Activated CD4-positive, alpha-beta T cell treated with anti-CD3 and anti-CD28 coated beads, Interleukin-2, amount 50 U/mL, for 4 hours (primary cell): ENCODE measurements at places on chromosomes 2 and 18.

GRCh38 chr2:120465012-120465700, 119.2 kb downstream of the INHBB start:
- no peak for DNase-seq

- no peak for DNase-seq
Observed at GRCh38 chr2:73852020-73852419, 23.3 kb downstream of the STAMBP start.

DNA sequence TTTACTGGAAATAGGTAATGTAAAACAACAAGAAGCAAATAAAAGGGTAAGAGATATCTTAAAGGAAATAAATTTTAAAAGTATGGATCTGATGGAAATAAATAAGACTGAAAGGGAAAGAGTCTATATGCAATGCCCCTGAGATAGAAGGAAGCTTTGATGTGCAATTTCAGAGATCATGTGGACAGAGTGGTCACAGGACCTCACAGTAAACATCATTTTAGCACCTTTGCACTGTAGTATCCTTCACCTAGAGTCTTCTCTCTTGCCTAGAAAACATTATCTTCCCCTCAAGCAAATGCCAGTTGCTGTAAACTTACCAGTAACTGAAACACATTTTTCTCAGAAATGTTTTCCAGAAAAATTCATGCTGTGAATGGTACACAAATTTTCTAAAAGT, 1621.3 kb upstream of the TMEFF2 start:
- DNase-seq, result no peak

GRCh38 chr2:173803449-173803848, 161.7 kb downstream of the SP3 start:
- DNase-seq, result no peak

DNA sequence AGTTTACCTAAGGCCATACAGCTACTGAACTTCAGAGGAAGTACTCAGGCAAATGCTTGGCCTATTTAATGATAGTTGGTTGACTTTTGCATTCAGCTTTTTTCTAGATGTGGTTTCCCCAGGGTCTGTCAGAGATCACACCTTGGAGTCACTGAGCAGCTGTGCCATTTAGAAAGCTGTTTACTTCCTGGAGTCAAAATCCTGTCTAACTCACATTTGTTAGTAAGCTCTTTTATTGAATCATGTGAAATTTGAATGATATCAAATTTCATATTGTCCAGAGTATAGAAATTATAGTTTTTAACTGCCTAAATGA, 7.6 kb upstream of the TRIB2 start:
- peak; percentile 28 for DNase-seq

- DNase-seq, result no peak
Observed at GRCh38 chr2:25366629-25367028, 24.9 kb upstream of the DNMT3A start.

DNA sequence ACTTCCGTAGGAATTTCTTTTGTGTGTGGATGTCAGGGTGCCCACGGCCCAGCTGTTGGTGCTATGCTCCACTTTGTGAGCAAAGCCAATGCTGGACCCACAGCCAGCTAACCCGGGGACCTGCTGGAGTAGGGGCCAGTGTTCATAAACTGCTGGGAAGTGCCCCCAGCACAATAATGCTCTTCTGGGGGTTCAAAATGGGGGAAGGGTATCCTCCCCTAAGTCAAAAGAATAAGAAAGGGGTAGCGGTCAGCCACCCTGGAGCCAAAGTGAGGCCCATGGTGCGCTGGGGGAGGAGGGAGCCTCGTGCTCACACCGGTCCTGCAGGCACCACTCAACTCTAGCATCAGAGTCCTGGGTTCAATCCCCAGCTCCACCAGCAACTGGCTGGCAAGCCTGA, 115.8 kb upstream of the NPAS2 start:
- DNase-seq, result no peak

DNA sequence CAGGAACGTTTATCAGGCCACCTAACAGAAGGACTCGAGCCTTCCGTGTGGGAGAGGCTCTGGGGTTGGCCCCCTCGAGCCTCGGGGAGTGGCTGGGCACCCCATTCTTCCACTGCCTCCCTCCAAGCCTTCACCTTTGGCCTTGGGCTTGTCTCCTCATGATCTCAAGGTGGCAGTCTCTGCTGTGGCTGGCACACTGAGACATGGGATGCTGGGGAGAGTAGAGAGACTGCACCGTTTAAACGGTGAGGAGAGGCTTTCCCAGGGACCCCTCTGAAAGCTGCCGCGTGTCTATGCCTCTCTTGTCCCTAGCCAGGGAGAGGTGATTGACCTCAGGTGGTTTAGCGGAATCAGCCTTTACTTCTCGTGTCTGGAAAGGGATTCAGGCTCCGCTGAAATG, 71.0 kb downstream of the DCDC2C start:
- no peak for DNase-seq

DNA sequence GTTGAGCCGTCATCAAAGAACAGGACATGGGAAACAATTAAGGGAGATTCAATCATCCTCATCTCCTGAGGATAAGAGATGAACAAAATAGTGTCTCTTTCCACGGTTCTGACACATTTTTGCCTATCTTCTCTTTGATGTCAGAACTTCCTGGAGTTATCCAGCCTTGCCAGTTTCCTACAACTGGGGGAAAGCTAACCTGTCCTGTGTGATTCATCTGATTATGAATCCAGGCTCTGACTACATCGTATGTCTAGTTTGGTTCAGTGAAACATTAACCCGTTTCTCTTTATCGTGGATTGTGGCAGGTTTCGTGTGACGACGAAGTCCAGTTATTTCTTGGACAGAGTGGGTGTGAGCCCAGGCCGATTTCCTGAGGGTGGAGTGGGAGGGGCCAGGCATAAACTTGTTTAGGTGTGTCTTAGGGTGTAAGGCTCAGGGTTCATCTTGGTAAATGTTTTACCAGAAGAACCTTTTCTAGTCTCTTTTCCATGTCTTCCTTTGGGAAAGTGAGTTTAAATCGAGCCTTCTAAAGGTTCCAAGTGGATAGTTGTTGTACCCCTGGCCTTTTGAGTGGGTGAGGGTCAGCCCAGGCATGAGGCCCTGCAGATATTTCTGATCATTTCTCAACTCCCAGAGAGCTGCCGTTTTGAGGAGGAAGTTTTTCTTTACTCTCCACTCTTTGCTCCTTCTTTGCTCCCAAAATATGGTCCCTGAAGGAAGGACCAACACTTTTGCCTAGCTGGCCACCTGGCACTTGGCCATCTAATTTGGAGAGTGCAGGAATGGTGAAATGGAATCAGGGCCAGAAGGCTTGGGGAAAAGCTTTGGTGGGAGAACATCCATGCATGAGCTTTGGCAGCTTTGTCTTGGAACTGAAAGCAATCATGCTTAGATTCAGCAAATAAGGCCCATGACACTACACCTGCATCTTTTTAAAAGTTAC, 50.4 kb upstream of the FZD5 start:
- no peak for DNase-seq

GRCh38 chr2:203327582-203327900, 653 bp upstream of the ABI2 start:
- DNase-seq, result no peak

- DNase-seq, result no peak
Observed at GRCh38 chr18:70454704-70455322, 166.0 kb downstream of the SOCS6 start.

DNA sequence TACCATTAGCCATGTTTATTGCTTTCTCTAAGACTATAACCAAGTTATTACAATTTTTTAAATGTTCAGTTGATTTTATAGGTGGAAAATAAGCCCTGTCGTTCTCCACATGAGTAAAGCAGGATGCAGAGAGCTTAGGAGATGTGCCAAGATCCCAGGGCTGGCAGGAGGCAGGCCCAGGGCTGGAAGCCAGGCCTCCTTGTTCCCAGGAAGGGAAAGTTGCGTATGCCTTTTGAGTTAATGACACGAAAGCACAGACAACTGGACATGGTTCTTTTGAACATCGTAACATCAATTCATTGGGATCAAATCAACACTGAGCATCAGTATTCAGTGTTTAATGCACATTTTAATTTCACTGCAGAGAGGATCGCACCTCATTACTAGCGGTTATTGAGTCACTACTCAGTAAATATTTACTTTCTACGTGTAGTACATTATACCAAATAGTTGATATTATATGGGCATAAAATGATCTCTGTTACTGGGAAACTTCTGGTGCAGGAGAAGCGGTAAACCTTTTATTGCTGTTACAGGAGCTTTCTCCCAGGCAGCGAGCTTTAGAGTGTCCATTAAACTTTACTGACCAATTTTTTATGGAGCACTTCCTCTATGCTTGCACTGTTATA, 60.0 kb downstream of the RNF144A start:
- DNase-seq, result no peak

DNA sequence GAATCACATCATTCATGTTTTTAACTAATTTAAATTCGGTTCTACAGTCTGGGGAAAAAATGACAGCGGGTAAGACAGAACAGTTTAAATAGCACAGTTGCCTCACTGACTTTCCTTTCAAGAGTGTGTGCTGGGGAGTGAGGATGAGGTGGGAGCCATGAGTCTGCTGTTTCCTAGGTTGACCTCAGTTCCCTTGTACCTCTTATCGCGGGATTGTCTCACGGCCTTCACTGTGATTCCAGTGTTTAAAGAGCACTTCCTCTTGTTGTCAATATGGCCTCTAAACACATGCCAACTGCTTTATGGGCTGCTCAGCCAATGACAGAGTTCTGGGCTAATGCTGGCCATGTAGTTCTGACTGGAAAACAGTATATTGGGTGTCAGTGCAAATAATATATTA, 41.6 kb upstream of the ALMS1 start:
- no peak for DNase-seq

- DNase-seq, result no peak
Observed at GRCh38 chr2:83596592-83597282, 862.3 kb downstream of the SUCLG1 start.

- DNase-seq, result no peak
Observed at GRCh38 chr18:23883277-23883790, 131.2 kb upstream of the TTC39C start.

DNA sequence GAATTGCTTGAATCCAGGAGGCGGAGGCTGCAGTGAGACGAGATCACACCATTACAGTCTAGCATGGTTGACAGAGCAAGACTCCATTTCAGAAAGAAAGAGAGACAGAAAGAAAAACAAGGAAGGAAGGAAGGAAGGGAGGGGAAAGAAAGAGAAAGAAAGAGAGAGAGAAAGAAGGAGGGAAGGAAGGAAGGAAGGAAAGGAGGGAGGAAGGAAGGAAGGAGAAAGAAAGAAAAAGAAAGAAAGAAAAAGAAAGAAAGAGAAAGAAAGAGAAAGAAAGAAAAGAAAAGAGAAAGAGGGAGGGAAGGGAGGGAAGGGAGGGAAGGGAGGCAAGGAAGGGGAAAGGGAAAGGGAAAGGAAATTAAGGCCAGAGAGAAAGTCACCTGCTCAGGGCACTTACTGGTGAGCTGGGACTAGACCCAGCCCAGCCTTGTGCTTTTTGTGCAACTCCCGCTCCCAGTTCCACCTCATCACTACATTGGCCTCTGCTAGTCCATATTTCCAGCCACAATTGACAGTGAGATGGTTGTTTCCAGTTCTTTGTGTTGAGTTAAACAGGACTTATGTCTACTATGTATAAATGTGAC, 35.7 kb downstream of the MOGAT1 start:
- no peak for DNase-seq

- DNase-seq, result no peak
Observed at GRCh38 chr2:34523958-34524514, 924.9 kb upstream of the FAM98A start.

- no peak for DNase-seq
Observed at GRCh38 chr2:222686086-222686750, 14.8 kb downstream of the MOGAT1 start.

- DNase-seq, result no peak
Observed at GRCh38 chr2:221914334-221914880, 342.3 kb upstream of the EPHA4 start.

DNA sequence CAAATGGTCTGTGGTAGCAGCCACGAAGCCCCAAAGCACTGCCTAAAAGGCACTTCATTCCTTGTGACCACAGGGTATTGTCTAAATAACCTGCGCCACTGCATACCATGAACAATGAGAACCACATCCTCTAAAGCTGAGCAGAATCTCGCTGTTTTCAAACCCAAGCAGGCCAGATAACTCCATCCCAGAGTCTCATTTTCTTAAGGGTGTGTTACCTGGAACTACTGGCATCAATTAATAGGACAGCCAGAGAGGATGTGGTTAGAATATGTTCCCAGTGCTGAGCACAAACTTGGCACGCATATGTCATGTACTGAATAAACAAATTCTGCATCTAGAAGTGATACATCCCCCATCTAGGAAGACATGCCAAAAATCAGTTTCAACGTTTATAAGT, 13.0 kb downstream of the VPS4B start:
- DNase-seq, result no peak

DNA sequence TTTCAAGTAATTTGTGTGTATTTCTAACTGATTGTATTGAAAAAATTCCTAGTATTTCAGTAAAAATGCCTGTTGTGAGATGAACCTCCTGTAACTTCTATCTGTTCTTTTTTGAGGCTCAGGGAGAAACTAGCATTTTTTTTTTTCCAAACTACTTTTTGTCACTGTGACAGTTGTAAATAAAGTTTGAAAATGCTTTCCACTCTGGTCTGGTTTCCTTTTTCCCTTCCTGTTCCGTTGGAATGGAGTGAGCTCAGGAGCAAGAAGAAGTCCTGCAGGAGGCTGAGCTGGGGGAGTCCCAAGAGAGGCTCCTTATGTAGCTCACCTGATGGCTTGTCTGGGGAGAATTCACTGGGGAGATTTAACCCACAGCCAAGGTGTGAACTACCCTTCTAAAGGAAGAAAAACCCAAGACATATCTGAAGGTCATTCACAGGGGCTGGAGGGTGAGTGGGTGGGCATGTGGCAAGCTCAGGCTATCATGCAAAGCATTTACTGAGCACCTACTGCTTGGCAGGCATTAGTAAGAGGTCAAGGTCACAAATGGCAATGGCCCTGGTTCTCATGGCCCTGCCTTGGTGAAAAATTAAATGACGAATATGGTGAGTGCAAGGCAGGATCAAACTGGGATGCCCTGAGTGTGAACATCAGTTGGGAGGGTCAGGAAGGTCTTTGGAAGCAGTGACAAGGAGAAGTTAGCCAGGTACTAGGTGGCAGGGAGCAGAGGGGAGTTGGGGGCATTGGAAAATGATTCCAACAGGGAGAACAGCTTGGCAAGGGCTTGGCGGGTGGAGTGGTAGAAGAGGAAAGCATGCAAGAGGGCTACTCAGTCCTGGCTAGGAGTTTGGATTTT, 28.7 kb downstream of the LBH start:
- DNase-seq, result no peak

GRCh38 chr2:15782009-15782751, 158.2 kb upstream of the MYCN start:
- DNase-seq, result no peak

DNA sequence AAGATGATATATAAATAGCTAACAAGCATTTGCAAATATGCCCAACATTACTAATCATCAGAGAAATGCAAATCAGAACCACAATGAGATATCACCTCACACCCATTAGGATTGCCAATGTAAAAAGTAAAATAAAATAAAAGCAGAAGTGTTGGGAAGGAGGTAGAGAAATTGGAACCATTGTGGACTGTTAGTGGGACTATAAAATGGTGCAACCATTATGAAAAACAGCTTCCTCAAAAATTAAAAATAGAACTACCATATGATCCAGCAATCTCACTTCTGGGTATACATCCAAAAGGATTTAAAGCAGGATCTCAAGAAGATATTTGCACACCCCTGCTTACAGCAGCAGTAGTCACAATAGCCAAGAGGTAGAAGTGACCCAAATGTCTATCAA, 99.8 kb upstream of the DAPL1 start:
- no peak for DNase-seq
